Spinal cord (tissue), 10 donors: ENCODE measurements at places on chromosomes 5 and 9. TPM values are rescaled to one million over a fixed set of nuclear protein-coding genes. Genes with fewer than 3 reads are reported as not detected.
A peak's percentile ranks its signal among the peaks of the same experiment; 100 is the strongest.

DNA sequence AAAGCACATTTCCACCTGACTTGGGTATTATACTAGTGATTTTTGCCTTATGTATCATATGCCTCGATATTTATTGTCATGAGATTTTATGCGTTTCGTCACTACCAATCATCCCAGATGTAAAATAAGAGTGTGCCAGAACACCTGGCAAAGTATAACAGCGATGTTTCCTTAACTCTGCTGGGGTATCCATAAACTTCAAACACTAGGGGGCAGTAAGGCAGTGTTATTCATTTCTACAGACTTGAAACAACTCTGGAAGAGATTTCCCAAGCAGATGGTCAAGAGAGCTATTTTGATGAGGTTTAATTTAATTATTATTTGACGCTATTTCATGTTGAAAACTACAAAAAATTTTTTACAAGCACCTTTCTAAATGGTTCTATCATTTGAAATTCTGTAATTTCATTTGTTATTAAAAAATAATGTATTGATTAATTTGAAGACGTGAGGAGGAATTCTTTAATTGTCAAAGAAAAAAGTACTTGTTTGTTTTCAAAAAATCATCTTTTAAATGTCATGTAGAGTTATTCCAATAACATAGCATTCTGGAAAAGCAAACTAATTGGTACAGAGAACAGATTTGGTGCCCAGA lies 388.5 kb upstream of the CTNND2 start:
- DNase-seq, result no peak

- no peak for DNase-seq
These were observed 17.0 kb upstream of the CRB2 start for GRCh38 chr9:123338710-123339665.

DNA sequence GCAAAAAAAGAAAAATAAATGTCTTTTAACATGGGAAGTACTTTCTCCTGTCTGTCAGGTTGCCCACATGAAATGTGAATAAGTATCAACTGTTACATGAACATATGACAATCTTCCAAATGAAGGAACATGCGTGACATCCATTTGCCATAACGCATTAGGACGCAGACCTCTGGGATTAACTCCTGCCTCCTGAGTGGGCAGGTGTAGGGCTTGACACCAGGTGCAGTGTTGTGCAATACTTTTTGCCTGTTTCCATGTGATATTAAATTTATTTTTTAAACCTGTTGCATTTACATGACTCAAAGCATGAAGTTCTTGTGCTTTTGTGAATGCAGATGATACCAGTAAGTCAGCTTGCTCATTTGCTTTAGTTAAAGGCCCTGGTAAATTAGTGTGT lies 8.7 kb upstream of the TMEM141 start:
- no peak for DNase-seq

GRCh38 chr5:175305251-175305650 lies 138.7 kb downstream of the DRD1 start:
- DNase-seq, result no peak

ADAMTS2 gene
- 13.6 TPM for polyA plus RNA-seq

DNA sequence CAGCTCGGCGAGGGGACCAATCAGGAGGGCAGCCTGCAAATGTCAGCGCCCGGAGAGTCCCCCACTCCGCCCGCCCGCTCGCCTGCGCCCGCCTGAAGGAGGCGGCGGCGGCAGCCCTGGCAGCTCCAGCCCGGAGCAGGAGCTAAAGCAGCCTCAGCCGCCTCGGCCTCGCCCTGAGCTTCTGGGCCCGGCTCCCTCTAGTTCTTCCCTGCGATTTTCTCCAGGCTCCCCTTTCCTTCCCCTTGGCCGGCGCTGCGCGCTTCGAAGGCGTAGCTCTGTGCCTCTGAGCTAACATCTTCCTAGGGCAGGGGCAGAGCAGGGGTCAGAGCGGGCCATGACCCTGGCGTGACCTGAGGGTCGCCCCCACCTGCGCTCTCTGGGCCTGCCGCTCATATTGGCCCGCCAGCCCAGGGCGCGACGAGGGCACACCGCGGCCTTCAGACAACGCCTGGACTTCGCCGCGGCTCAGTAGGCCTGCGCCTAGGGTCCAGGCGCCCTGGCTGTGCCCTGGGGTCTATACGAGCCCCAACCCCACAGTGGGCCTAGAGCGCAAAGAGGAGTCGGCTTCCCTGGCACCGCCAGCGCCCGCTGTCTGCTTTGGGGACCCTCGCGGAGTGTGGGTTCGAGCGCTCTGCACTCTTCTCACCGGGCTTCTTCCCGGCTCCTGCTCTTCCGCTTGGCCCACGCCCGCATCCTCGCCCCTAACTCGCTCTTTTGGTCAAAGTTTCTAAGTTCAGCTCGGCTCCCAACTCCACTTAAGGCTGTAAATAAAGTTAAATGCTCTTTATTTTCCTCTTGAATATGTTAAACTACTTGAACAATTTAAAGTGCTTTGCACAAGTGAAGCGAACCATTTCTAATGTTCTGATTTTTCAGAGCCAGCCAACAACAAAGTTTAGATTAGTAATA lies 504 bp upstream of the OTP start:
- no peak for DNase-seq

- peak; percentile 54 for DNase-seq
These were observed 36.7 kb upstream of the ARRDC3 start for GRCh38 chr5:91419571-91420537.

- no peak for DNase-seq
These were observed 182.6 kb upstream of the ELL2 start for GRCh38 chr5:96144289-96144688.

- no peak for DNase-seq
These were observed 521.9 kb downstream of the BNC2 start for GRCh38 chr9:16348531-16348930.

DNA sequence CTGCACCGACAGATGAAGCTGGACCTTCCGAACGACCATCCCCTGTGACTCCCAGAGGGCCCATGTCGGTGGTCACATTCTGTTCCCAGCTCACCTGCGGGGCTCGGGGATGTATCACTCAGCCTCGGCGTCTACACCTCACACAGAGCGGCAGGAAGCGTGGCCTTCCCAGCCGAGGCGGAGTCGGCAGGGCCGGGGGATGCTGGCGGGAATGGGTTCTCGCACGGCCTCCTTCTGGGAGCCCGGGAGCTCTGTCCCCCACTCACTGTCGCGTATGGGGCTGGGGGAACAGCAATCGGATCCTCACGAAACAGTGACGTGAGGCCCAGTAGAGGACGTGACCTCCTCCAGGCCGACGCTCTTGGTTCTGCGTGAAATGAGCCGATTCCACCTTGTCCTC lies 20.4 kb downstream of the NACC2 start:
- DNase-seq, result no peak

PLPP7 gene
- polyA plus RNA-seq, result 15.3 TPM

CCDC180 gene
- 13.7 TPM for polyA plus RNA-seq

- DNase-seq, result no peak
These were observed 8.9 kb downstream of the SYNPO start for GRCh38 chr5:150649108-150650020.

CDKN2B-AS1 gene
- polyA plus RNA-seq, result 0.29 TPM

DNA sequence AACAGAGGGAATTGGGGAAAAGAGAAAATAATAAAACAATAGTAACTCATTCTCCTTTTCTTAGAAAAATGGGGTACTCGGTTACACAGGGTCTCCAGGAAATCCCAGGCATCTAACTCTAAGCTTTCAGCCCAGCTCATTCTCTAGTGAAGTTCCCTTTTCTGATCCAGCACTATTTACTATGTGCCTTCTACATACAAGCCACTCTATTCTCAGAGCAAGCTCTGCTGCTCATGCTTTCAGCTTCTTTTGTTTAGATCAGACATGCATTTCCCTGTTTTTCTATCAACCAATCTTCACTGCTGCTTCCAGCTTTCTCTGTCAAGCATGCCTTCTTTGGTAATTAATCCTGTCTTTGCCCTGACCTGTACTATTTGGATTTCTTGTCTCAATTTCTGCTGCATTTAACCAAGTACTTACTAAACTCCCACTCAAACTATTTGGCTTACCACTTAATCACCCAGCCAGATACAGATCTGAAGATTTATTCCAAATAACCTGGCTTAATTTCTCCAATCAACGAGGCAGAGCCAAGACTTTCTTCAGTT lies 25.3 kb downstream of the OSMR start:
- no peak for DNase-seq

- DNase-seq, result no peak
These were observed 49.6 kb downstream of the NDST1 start for GRCh38 chr5:150557509-150557872.

DNA sequence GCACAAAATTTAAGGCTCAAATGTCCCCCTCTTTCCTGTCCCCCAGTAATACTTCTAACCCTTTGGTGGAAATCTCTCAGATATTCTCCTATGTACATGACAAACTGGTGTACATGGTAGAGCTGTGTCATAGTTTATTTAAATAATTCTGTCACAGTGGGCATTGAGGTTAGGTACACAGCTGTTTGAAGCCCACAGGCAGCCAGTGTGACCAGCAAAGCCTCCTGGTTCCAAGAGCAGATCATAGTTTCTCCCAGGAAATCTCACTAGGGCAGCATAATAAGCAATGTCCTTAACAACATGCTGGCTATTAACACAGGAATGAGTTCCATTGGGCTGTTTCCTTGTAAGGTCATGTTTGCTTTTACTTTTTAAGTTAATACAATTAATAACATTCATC lies 63.9 kb downstream of the NDST1 start:
- DNase-seq, result no peak

- no peak for DNase-seq
These were observed 421.8 kb downstream of the SEMA5A start for GRCh38 chr5:9124071-9124470.

DNA sequence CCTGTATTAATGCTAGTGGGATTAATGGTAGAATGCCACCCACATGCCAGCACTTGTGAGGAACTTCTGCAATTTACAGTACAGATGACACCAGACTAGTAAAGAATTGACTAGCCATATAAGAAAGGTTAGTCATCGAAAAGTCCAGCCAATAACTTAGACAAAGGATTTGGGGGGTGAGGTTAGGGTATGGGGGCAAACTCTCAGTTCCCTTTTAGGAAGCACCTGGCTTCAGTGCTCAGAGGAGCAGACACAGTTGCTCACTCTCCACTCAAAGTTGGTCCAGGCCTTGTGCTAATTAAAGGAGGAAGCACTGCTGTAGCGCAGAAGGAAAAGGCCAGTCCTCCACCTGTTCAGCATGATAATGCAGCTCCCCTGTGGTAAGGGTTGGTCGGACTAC lies 25.2 kb downstream of the TGFBR1 start:
- DNase-seq, result no peak

NTRK2 gene
- 119 TPM for polyA plus RNA-seq

DNA sequence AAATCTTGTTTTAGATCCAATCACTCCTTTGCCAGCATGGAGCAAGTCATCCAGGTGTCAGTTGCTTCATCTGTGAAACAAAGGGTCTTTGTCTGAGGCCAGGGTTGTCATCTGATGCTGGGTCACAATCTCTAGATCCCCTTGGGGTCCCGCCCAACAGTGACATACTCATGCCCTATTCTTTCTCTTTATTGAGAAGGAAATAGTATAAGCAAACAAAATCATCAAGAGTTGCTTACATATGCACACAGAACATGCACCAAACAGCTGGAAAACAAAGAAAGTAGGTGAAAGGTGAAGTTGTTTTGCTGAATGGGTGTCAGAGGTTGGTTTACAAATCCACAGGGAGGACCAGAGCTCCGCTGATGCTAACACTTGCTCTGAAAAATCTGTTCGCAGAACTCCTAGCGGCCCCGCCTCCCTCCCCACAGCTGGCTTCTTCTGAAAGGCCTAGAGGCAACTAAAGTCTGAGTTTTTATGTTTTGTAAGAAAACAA lies 106.1 kb upstream of the SLC44A1 start:
- no peak for DNase-seq

DNA sequence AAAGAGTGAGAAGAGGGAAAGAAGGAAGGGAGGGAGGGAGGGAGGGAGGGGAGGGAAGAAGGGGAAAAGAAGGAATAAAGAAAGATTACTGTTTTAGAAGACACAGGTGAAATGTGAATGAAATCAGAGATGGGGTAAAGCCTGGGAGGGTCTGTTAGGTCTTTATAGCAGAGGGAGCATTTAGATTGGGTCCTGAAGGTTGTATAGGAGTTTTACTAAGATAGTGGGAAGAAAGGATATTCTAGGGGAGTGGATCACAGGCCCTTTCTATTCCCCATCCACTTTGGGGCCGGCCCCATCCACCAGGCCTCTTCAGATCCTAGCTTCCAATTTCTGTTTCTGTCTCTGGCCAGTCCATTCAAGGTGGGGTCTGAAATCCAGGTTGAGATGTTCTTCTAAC lies 35.5 kb downstream of the C9orf50 start:
- no peak for DNase-seq

- DNase-seq, result peak; percentile 7
These were observed 105.7 kb upstream of the KLF9 start for GRCh38 chr9:70519912-70520724.

DNA sequence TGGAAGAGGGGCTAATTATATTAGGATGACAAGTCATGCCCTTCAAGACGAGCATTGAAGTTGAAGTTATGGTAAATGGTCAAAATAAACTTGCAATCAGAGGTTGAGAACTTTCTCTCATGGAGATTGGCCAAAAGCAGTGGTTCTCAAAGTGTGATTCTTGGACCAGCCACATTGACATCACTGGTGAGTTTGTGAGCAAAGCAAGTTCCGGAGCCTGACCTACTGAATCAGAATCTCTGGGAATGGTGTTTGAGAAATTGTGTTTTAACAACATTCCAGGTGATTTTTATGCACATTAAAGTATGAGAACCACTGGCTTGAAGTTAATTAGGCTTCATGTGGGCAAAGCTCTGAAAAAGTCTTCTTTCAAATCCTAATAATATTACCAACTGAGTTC lies 403.5 kb downstream of the ZSWIM6 start:
- no peak for DNase-seq

DNA sequence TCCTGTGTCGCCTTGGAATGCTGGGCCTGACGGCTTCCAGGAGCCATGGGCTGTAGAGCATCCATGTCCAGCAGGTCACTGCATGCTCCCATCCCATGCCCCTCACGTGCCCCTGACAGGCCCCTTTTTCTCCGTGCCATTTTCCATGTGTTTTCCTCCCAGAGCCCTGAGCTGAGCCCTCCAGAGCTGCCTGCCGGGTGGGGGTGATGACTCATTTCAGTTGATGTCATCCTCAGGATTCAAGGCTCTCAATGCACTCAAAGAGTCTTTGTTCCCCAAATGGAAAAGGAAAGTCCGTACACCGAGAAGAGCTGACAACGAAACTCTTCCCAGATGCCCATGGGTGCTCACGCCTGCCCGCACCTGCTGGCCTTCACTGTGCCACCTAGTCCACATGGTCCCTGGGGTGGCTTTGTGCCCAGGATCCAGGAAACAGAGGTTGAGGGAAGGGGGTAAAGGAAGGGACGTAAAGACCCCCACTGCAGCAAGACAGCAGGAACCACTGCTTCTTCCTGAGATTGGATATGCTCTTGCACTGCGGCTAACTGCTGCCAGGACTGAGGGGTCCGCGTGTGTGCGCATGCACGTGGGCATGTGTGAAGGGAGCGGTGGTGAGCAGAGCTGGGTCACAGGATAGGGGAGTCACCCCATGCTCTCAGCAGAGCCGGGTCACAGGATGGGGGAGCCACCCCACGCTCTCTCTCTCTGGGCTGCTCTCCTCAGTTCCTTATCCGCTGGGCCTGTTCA lies 27.6 kb downstream of the COL15A1 start:
- no peak for DNase-seq
